ENCODE measurements at places on chromosomes 12 and 14. TPM values are rescaled to one million over a fixed set of nuclear protein-coding genes. Genes with fewer than 3 reads are reported as not detected.

GRCh38 chr12:49355913-49356312, 9.2 kb downstream of the DNAJC22 start:
- DNase-seq = no peak

Gene CHST11
- total RNA-seq = 36.2 TPM

GRCh38 chr12:105040476-105040875, 43.8 kb downstream of the ALDH1L2 start:
- no peak for DNase-seq

DNA sequence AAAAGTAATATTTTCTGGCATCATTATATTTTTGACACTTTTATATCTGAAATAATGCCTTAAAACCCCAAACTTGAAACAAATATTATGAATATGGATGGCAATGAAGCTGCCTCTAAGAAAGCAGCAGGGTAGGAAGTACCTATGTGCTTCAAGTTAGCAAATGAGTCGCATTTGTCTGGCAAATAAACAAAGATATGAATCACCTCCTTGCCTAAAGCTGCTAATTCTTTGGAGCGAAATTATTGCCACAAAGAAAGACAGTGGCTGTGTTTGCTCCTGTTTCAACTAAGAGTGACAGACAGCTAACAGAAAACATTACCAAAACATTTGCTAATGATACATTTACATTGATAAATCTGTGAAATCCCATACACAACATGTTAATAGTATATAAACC, 854.9 kb downstream of the RPS29 start:
- no peak for DNase-seq

- no peak for DNase-seq
Measured at GRCh38 chr12:122989874-122990419, 9.5 kb downstream of the ARL6IP4 start.

Gene PROX2
- not detected for total RNA-seq

DNA sequence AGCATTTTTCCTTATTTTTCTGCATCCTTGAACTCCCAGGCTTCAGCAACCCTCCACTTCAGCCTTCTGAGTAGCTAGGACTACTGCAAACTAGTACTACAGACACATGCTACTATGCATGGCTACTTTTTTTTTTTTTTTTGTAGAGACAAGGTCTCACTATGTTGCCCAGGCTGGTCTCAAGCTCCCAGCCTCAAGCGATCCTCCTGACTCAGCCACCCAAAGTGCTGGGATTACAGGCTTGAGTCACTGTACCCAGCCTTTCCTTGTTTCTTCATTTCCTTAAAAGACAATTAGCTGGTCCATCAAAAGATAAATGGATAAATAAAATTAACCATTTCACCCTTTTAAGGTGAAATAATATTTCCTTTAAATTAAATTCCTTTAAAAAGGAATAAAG, 205.8 kb downstream of the SPTSSA start:
- no peak for DNase-seq

DNA sequence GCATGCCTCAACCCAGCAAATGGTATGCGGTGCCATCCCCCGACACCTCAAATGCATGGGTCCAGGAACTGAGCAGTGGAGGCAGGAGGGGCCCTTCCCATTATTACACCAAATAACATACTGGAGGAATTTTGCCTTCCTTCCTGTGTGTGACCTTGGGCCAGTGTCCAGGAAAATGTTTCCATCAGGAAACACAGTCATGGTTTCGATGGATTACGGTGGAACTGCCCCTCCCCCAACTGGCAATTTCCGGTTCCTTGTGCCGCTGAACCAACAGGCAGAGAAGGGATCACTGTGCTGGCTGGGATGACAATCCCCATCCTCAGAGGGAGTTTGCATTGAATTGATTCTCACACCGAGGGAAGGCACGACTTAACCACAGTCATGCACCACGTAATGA, 9.1 kb upstream of the CDC42BPB start:
- peak; percentile 23 for DNase-seq

Gene RDH16
- 0.29 TPM for total RNA-seq

Gene RALGAPA1
- 11.4 TPM for total RNA-seq

DNA sequence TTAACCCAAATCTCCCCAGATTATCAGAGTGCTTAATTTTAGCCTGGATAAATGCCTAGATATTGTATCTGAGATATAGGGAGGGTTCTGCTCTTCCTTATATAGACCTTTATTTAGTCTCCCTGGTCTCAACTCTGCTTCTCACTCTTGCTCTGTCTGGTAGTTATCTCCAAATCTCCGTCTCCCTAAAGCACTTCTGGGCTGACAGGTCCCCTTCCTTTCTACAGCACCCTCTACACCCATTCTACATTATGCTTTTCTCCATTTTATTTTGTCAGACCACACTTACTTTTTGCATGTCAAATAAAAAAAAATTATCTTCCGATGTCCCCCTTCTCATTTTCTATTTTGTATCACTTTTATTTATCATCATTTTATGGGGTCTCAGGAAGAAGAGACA, 2.0 kb upstream of the ERC1 start:
- no peak for DNase-seq

- DNase-seq = no peak
Measured at GRCh38 chr12:104276273-104277131, 27.0 kb upstream of the EID3 start.

GRCh38 chr12:111033281-111034082, 113.1 kb upstream of the MYL2 start:
- DNase-seq = no peak

DNA sequence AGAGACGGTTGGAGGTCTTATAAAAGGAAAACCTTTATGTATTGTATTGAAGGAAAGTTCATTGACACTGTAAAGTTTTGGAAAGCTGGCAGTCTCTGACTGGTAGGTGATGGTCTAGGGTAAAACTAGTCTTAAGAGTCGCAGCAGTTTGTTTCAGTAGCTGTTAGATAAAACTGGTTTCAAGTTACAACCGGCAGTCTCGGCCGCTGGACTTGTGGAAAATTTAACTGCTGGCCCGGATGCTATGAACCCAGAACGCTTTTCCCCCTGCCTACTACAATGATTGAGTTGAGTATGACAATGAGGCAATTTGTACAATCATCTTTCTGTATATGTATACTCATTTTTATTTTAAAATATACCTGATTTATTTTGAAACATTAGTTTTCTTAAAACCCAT, 1426.9 kb downstream of the AACS start:
- DNase-seq = peak; percentile 61

Gene LPAR5
- not detected for total RNA-seq

Gene CCDC184
- total RNA-seq = 0.24 TPM

GRCh38 chr14:101194373-101195308, 291.1 kb upstream of the RTL1 start:
- no peak for DNase-seq

Gene RNASE2
- not detected for total RNA-seq

Gene PTPRB
- 3.8 TPM for total RNA-seq

Gene SEC23A
- total RNA-seq = 136 TPM

Gene HNF1A
- not detected for total RNA-seq

DNA sequence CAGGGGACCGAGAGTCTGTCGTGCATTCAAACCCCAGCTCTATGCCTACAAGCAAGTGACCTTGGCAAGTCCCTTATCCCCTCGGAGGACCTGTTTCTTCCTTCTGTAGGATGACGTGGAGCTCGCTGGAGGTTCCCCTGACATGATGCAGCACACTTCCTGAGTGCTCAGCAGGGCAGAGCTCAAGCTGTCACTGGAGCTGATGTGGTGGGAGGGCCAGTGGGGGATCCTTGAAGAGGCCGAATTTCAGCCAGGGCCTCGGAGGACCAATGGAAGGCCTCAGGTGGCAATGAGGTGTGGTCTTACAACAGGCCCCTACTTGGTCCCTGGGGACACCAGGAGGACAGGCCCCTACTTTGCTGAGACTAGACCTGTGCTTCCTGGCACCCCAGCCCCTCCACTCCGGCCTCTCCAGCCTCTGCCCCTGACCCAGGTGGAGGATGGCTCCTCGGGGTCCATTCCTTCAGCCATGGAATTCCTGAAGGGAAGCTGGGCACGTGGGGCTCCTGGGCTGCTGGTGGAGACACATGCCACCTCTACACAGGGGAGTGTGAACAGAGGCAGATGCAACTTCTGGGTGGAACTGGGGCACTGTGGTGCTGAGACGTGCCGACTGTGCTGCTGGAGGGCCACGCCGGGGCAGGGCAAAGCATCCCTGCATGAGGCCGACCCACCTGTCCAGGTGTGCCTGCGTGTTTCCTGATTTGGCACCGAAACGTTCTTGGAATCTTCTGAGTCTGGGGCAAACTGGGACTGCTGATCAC, 18.7 kb upstream of the KIF26A start:
- no peak for DNase-seq

Gene DHH
- not detected for total RNA-seq

Gene IL31
- not detected for total RNA-seq

DNA sequence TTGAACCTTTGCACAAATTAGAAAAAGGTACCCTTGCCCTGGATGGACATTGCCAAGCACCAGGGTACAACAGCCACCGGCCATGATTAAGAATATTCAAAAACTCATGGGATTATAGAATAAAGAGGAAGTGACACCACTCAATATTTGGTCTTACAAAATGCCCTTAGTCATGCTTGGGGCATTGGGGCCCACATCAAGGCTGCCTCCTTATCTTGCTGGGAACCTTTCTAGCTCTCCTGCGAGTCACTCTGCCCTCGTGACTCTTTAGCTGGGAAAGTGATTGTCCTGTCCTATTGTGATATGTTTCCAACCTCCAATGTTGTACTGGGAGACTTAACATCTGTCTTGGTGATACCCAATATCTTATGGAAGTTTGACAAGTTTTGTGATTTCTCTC, 57.8 kb downstream of the GTF2A1 start:
- DNase-seq = peak; percentile 46

DNA sequence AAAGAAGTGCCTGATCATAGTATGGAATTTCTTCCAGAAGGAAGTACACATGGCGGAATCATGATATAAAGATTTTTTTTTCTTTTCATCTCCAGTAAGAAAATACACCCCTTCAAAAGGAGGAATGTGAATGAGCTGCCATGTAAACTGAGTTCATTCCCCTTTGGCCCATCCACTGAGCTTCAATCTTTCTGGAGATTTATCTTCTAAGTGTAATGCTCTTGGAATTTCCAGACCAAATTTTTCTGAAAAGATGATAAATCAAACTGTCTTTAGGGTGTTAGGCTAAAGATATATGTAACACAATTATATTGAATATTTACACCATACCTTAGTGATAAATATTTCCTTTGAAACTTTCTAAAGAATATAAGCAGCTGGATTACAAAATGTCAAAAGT, 5.2 kb downstream of the DCN start:
- DNase-seq = no peak

DNA sequence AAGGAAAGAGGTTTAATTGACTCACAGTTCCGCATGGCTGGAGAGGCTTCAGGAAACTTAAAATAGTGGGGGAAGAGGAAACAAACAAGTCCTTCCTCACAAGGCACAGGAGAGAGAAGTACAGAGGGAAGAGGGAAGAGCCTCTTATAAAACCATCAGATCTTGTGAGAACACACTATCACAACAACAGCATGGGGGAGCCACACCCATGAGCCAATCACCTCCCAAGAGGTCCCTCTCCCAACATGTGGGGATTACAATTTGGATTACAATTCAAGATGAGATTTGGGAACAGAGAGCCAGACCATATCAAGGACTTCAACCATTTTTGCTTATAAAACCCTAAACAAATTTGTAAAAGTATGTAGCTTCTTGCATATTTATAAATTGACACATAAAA, 45.8 kb downstream of the SLCO1C1 start:
- DNase-seq = no peak

Gene AQP5
- not detected for total RNA-seq

DNA sequence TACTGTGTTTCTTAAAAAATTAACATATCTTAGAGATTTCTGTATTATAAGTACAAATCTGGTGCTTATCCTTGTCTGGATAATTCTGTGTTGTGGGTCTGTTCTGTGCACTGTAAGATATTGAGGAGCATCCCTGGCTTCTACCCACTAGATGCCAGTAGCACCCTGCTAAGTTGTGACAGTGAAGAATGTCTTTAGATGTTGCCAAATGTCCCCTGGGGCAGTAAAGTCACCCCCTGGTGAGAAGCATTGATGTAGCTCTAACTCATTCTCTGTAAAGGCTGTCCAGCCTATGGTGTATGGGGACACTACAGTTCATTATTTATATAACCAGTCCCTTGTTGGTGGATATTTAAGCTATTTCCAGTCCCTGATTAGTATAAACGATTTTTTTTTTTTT, 31.4 kb downstream of the MAP1LC3B2 start:
- peak; percentile 61 for DNase-seq

- DNase-seq = no peak
Measured at GRCh38 chr12:106238146-106238545, 9.7 kb downstream of the CKAP4 start.

GRCh38 chr12:116594325-116595038, 35.3 kb downstream of the MAP1LC3B2 start:
- no peak for DNase-seq

GRCh38 chr14:68511129-68512047, 281.5 kb downstream of the ZFP36L1 start:
- DNase-seq = no peak

- no peak for DNase-seq
Measured at GRCh38 chr14:31232081-31232480, 24.5 kb upstream of the HECTD1 start.

DNA sequence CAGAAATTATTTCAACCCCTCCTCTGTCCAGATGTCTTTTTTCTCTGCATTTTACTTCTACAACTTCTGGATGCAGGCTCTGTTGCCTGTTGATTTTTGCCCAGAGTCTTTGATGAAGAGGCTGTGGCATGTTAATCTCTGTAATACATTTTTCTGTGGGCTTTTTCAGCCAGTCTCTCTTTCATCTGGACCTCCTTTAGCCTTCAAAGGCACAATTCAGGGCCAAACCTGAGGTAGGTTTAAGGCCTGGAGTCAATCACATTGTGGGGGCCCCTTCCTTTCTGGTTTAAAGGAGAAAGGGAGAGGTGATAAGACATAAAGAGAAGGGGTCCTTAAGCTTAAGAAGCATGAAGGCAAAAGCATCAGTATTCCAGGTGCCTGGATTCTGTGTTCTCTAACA, 553.7 kb downstream of the FLRT2 start:
- DNase-seq = no peak

GRCh38 chr12:96044943-96045290, 9.5 kb upstream of the LTA4H start:
- DNase-seq = no peak

Gene PPM1H
- 0.10 TPM for total RNA-seq

Gene CDCA3
- 171 TPM for total RNA-seq

DNA sequence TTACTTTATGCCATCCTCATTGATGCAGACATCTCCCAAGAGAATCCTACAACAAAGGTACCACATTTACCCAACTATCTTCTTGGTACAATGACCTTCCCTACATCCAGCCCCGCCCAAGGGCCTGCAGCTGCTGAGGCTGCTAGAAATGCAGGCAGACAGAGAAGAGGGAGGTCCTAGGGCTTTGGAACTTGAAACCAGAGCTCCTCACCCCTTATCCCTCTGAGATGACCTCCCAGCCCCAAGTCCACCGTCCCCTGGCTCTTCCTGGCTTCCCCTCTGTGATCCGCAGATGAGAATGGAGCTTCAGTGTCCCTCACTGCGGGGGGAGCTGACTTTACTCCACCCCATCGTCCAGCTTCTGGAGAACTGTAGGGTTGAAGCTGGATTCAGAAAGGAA, 1.6 kb upstream of the TNFRSF1A start:
- no peak for DNase-seq

DNA sequence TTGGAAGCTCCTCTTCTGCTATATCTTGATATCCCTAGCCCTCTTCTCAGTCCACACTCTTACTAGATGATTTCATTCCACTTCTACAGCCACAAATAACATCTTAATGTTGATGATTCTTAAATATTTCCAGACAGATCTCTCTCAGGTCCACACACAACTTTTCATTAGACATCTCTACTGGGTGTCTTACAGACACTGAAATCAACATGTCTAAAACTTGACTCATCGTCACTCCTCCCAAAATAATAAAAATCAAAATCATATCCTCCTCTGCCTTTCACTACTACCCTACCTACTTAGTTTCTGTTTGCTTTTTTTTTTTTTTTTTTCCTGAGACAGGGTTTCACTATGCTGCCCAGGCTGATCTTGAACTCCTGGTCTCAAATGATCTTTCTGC, 11.9 kb downstream of the PRDM4 start:
- DNase-seq = peak; percentile 8

All from RPMI7951 (cell line).